ENCODE measurements at places on chromosomes 5 and 9. TPM values are rescaled to one million over a fixed set of nuclear protein-coding genes. Genes with fewer than 3 reads are reported as not detected.

DNA sequence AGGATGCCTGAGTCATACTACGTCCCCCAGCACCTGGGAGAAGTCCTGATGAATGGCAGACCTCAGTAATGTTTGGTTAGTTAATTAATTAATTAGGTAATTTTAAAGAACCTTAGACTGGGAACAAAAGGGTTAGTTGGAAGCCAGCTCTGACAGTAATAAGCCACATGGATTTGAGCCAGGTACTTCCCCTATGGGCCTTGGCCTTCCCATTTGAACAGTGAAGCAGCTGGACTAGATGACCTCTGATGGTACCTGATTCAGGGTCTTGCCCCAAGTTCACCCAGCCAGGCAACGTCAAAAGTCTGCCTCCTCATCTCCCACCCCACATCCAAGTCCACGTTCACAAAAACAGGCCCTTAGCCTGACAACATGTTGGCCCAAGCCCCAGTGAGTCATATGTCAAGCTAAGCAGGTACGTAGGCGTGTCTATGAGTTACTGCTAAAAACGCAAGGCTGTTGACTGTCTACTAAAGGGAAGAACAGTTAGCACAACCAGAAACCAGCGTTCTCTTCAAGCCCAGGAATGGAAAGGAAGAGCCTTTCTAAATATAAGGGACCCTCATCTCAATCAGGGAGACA is 303.2 kb downstream of the ACTL7B start:
- no peaks in the 10 kb centered on the region for H3K36me3 ChIP-seq
- no peaks in the 10 kb centered on the region for H3K4me1 ChIP-seq
- H3K4me3 ChIP-seq: no peak overlapping the region
- H3K27ac ChIP-seq: no peak overlapping the region
- no peak for DNase-seq
- no peaks in the 10 kb centered on the region for H3K27me3 ChIP-seq

- no peak overlapping the region for H3K27ac ChIP-seq
- no peaks in the 10 kb centered on the region for H3K27me3 ChIP-seq
- H3K4me3 ChIP-seq: no peak overlapping the region
- H3K36me3 ChIP-seq: peaks cover 2% of the 10 kb centered on the region
These were observed 42.5 kb downstream of the ERGIC1 start for GRCh38 chr5:172876578-172876977.

GRCh38 chr5:171422495-171422894 is 3.0 kb downstream of the FGF18 start:
- peaks cover 12% of the 10 kb centered on the region for H3K4me1 ChIP-seq
- H3K36me3 ChIP-seq: no peaks in the 10 kb centered on the region
- no peak overlapping the region for H3K27ac ChIP-seq
- DNase-seq: no peak
- H3K27me3 ChIP-seq: peaks cover 20% of the 10 kb centered on the region
- no peak overlapping the region for H3K4me3 ChIP-seq

GRCh38 chr5:124103671-124104070 is 591.7 kb downstream of the CSNK1G3 start:
- H3K4me3 ChIP-seq: no peak overlapping the region
- no peak for DNase-seq
- no peaks in the 10 kb centered on the region for H3K4me1 ChIP-seq
- H3K27me3 ChIP-seq: no peaks in the 10 kb centered on the region

- H3K27ac ChIP-seq: no peak overlapping the region
- no peak for DNase-seq
- H3K4me3 ChIP-seq: no peak overlapping the region
- H3K36me3 ChIP-seq: peaks cover 24% of the 10 kb centered on the region
- no peaks in the 10 kb centered on the region for H3K27me3 ChIP-seq
These were observed 18.2 kb downstream of the GNPDA1 start for GRCh38 chr5:141994511-141995136.

DNA sequence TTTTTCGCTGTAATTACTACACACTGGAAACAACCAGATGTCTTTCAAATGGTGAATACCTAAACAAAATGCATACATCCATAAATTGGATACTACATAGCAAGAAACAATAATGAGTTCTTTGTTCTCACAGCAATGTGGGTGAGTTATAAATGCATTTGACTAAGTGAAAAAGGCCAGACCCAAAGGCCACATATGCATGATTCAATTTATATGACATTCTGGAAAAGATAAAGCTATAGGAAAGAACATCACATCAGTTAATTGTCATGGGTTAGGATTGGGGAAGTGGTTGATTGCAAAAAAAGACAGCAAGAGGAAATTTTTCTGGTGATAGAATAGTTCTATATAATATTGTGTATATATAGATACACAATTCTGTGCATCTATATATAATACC is 198.9 kb downstream of the CYLC2 start:
- no peak overlapping the region for H3K4me3 ChIP-seq
- no peaks in the 10 kb centered on the region for H3K36me3 ChIP-seq
- DNase-seq: no peak

The NDOR1 gene
- total RNA-seq: 43.3 TPM

The LEAP2 gene
- 5.0 TPM for total RNA-seq

The POU5F2 gene
- total RNA-seq: 0.89 TPM
